ENCODE measurements at places on chromosomes 7 and 10.

GRCh38 chr7:109552017-109552416 is 982.3 kb downstream of the DNAJB9 start:
- no peak for DNase-seq

DNA sequence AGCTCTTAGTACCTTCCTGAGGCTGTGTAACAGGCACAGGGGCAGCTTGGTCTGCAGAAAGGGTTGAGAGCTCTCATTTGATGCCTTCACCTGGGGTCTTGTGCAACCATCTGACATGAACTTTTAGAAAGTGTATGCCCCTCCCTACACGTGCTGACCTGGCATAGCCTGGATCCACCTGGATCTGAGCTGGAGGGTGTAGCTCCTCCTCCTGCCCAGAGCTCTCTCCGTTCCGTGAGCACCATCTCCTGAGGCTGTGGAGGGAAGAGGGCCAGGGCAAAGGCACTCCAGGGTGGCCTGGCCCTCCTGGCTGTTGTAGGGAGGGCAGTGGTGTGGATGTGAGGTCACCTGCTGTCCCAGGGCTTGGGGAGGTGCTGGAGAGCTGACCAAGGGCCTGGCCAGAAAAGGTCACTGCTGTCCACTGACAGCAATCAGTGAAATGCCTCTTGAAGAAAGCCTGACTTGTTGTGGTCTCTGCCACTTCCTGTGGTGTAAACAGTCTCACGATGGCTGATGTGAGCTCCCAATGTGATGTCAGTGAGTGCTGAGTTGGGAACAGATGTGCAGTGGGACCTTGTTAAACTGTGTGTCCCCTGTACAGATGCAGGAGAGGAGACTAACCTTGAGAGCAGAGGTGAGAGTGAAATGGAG is 23.0 kb downstream of the AMZ1 start:
- no peak for DNase-seq

DNA sequence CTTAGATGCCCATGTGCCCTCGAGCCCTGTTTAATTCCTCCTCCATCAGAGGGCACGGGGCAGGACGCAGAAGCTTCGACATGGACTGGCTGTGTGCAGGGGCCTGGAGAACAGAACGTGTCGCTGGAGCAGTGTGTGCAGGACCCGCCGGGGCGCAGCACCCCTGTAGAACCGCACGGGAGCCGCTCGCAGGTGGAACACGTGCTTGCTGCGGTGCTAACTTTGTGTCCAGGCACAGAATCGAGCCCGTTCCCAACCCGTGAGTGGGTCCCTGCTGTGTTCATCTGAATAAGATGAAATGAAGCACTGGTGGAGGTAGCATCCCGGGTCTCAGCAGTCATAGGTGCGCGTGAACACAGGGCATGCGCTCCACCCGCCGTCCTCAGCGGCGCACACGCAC is 116.9 kb downstream of the WDR37 start:
- DNase-seq, result no peak

DNA sequence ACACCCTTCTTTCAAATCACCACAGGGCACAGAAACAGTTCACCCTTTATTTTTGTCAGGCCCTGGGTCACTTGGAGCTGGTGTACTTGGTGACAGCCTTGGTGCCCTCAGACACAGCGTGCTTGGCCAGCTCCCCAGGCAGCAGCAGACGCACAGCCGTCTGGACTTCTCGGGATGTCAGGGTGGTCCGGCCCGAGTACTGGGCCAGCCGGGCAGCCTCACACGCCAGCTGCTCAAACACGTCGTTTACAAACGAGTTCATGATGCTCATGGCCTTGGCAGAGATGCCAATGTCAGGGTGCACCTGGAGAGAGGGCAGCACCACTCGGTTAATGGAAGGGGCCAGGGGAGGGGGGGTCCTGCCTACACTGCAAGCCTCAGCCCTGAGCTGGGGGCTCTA is 2.5 kb downstream of the H2BK1 start:
- DNase-seq, result no peak

DNA sequence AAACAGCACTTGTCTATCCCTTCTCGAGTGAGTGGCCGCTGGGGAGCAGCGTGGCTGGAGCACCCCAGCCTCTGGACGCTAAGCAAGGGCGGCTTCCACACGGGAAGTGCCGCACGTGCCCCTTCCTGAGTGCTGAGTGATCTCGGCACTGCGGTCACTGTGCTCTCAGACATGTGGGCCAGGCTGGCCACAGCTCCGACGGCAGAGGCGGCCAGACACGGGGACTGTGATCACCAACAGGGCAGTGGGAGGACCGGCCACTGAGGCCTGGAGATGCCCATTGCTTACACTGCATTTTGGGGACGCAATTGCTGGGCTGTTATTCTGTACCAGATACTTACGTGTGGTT is 7.0 kb downstream of the ECHS1 start:
- DNase-seq, result no peak

DNA sequence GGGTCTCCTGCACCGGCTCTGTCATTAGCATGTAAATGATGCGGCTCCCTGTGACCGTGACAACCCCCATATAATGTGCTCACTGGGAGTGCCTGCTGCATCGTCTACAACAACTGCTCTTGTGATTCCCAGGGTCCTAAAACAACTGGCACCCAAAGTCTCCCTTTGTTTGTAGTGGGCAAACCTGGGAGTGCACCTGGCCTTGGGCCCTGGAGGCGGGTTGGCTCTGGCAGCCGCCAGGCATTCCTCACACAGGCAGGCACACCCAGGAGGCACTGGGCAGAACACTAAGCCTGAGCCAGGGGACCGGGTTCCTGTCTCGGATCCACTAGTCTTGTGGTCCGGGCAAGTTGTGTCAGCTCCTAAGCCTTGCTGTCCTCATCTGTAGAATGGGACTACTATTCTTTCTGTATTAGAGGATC is 115.5 kb upstream of the GPR26 start:
- DNase-seq, result no peak

- no peak for DNase-seq
Observed at GRCh38 chr10:79418274-79418673, 27.1 kb downstream of the ZCCHC24 start.
